ENCODE measurements at places on chromosomes 1 and 21.
A peak's percentile ranks its signal among the peaks of the same experiment; 100 is the strongest.

GRCh38 chr1:228988664-228989063, 253.4 kb downstream of the RHOU start:
- ATAC-seq, result no peak

DNA sequence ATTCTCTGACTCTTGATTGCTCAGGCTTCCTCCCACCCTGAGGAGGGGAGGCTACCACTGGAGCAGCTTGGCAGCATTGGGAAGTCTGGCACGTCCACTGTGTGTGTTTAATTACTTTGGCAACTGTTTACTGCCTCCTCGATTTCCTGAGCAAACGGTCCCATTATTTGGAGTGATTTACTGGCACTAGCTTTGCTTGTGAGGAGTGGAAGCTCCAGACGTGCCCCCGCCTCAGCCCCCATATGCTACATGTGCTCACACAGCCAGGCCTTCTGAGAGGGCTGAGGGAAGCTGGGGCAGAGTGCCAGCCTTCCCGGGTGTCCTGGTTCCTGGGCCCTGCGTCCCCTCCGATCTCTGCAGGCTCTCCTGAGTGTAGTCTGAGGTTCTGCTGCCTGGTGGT, 306.2 kb downstream of the PTPRU start:
- ATAC-seq, result no peak

GRCh38 chr1:169931795-169932231, 38.1 kb upstream of the SCYL3 start:
- no peak for ATAC-seq

DNA sequence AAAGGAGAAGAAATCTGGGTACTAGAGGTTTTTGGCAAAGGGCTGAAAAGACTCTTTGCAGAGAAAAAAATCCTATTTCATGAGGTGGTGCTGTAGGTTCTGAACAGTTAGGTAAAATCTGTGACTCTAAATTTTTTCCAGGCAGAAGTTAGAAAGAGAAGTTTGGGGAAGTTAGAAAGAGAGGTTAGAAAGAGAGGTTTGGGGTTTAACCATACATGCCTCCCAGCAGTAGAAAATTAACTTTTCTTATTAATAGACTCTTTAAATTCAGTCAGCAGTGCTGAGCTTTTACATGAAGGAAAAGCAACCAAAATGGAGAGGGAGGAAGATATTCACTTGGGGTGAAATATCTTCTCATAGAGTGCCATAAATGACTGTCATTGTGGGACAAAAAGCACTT, 12.2 kb downstream of the AMY1C start:
- no peak for ATAC-seq

GRCh38 chr1:18539171-18539570, 58.4 kb downstream of the KLHDC7A start:
- ATAC-seq, result no peak

DNA sequence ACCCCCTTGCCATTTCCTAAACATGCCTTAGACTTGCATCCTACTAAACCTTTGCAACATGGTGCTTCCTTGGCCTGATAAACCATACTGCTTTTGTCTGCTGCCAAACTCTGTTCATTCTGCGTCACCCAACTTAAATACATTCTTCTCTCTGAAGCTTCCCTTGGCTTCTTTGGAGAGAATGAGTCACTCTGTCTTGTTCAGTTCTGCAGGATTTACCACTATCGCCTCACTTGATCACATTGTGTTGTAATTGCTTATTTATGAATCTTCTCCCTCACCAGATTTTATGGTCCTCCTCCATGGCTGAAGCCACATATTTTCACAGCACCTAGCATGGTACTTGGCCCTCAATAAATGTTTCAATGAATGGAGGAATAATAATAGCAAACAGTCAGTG, 21.7 kb upstream of the TUT4 start:
- ATAC-seq, result no peak

DNA sequence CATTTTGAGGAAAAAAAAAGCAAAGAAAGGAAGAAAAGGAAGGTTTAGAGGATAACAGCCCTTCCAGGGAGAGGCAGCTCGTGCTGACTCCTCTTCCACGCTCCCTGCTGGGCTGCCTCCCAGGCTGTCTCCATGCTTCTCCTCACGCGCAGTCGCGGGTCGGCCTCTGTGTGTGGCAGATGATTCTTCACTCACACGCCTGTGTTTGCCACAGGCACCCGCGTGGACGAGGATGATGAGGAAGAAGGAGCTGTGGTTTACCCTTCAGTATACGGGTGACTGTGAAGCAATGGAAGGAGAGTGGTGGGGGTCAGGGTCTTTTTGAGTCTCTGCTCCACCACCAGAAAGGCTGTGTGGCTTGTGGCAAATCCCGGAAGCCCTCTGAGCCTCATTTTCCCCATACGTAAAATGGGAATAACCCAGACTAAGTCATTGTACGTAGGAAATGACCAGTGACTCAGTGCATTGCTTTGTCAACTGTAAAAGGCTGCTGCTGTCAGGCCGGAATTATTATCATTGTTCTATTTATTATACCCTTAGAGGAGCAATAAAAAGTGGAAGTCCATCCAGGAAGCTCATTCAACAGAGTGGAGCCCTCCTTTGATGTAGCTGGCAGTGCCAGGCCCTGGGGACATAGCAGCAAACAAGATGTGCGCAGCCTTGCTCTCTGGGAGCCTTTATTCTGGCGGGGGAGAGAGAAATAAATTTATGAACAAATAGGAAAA, 11.9 kb upstream of the SH2D2A start:
- peak; percentile 64 for ATAC-seq

GRCh38 chr1:7117399-7118281, 332.4 kb downstream of the CAMTA1 start:
- no peak for ATAC-seq

DNA sequence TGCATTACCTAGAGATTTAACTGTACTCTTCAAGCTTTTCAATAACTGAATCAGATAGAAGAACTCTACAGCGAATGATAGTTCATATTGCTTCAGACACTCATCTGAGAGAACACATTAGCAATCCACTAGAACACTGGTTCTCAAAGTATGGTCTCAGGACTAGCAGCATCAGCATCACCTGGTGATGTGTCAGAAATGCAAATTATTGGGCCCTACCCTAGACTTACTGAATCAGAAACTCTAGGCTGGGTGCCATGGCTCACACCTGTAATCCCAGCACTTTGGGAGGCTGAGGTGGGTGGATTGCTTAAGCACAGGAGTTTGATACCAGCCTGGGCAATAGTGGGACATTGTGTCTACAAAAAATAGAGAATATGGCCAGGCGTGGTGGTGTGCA, 24.9 kb upstream of the GLIS1 start:
- ATAC-seq, result peak; percentile 31

DNA sequence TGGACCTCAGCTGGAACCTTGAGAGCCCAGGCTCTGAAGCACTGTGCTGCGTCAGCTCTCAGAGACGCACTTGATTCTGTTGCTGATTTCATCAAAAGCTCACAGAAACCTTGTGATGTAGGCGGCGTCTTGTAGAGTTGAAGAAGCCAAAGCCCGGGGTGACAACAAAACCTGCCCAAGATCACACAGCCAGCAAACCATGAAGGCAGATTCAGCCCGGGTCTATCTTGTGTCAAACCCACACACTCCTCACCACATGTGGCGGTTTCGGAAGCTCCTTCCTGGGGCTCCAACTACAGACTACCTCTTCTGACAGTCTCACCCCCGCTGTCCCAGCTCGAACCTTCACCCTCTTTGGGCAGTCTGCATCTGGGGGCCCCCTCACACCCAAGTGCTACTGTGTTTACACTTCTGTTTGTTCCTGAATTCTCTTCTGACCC, 50.4 kb downstream of the TENT5C start:
- peak; percentile 68 for ATAC-seq

DNA sequence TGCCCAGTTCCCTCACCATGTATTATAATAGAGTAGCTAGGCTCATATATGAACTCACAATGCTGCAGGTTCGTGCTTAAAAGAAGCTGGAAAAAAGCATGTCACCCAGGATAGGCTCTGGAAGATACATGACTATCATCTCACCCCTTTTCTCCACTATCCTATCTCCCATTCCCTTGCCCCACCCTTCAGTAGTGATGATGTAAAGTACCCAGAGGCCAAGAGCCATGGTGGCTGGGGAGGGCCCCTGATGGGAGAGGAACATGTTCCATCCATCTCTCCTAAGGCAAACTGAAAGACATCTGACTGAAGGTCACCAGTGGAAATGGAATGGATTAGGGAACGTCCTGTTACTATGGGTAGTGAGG, 20.3 kb upstream of the RBBP5 start:
- ATAC-seq, result no peak

DNA sequence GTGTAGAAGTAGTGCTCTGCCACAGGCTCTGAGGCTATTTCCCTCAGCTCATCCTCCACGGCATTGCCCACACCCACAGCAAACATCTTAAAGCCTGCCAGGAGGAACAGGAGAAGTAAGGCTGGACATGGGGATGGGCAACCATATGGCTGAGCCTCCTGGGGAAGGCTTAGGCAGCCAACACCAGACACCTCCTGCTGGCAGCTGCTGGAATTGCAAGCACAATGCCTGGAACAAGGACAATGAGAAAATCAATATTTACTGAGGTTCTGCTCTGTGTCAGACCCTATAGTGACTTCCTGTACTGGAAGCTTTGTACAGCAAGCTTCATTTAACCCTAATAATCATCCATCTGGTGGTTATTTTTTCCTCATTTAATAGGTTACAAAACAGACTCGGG, 8.2 kb downstream of the MATN1 start:
- no peak for ATAC-seq

GRCh38 chr1:143643148-143643885, 328.5 kb downstream of the FAM72C start:
- no peak for ATAC-seq

DNA sequence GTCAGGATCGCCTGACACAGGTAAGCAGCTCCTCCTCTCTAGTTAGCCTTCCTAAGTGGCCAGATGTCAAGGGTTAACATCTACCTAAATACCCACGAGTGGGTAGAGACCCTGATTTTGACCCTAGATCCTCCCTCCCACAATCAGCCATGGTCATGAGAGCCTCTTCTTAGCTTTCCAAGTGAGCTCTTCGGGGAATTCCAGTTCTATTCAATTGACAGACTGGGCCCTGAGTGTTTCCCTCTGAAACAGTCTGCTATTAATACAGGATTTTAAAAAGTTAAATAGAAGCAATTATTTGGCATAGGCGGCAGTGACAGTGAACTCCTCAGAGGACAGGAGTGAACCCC, 28.1 kb downstream of the C2CD2 start:
- no peak for ATAC-seq

DNA sequence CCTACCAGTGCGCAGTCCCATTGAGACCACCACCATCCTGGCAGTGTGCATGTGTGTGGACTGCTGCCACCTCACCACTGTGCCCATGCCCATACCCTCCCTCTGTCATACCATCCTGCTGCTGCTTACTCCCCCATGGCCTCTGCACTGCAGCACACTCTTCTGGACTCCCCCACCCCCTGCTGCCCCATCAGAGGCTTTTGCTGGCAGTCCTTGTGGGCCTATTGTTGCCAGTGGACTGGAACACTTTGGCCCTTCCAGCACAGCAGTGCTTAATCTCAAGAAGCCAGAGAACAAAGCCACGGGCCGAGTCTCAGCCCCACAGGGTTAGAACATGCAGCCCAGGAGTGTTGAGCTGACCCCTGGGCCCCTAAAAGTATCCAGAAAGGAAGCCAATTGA, 41.9 kb upstream of the IVNS1ABP start:
- no peak for ATAC-seq

GRCh38 chr1:241417258-241417657, 60.3 kb upstream of the RGS7 start:
- no peak for ATAC-seq

DNA sequence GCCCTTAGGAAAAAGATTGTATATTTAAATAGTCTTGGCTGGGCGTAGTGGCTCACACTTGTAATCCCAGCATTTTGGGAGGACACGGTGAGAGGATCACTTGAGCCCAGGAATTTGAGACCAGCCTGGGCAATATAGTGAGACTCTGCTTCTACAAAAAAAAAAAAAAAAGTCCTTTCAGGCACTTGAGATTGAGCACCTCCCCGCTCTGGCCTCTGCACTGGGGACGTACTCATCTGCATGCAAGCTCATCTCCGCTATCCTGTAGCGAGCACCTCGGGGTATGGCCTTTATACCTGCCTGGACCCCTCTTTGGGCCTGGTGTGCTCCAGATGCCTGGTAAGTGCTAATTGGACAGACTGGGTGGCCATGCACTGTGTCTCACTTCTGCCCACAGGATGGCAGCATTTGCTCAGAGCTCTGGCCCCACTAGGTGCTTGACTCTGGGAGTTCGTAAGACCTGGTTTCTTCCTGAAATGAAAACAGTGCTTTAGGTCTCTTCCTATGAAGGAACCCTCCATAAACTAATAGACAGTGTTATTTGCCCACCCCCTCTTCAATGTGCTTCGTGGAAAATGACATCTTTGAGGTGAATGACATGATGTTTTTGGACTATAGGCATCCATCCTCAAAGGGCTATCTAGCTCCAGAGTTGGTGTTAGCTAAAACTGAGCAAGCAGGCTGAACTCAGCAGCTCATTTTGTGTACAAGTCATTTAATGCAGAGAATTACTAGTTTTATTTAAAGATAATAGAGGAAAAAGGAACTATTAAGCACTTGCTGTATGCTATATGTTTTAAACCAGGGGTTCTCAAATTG, 61.7 kb upstream of the ADAR start:
- peak; percentile 100 for ATAC-seq

GRCh38 chr1:29282924-29283803, 46.8 kb downstream of the PTPRU start:
- ATAC-seq, result peak; percentile 62

DNA sequence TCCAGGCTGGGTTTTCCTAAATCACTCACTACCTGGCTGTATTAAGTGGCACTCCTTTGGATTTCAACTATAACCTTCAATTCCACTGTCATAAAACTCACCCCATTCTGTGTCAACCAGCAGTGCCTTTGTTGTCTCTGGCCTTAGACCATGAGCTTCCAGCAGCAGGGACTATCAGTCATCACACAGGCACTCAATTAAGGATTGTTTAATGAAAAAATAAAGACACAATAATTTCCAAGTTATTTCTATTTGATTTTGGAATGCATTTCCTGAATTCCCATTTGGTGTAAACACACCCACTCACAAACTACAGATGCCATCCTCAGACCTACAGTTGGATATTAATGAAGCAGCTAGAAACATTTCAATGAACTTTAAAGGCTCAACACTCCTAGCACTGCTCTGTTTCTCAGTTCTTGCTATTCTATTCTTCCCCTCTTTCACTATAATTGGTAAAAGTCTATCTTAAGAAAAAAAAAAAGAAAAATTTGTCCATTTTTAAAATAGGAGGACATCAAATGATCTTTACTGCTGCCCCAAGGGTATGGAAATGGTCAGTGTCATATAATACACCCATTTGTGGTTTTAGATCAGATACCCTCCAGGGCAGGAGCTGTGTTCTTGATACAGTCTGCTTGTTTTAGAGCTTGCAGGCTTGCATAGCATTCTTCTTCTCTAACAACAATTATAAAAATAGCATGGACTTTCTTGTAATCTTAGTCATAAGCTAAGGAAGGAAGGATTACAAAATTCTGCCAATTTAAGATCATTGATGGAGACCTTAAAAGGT, 156.4 kb downstream of the PTGER3 start:
- ATAC-seq, result no peak

GRCh38 chr1:16095447-16095846, 22.0 kb upstream of the FAM131C start:
- no peak for ATAC-seq

DNA sequence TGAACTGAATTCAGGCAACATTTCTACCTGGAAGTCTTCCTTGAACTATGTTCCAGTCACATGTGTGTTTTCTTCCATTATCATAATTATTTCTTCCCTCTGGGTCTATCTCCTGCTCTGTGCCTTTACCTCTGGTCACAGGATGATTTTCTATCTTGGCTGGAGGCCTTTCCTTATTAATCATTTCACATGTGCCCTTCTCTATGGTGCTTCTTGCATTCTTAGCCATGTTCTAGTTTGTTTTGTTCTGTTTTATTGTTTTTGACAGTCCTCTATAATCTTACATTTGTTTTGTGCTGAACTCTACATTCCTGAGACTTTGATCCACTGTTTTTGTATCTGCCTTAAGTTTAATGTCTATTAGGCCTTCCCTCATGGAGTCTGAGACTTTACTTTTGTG, 51.0 kb downstream of the SGIP1 start:
- no peak for ATAC-seq

All from activated T-helper 17 cell treated with anti-CD3 and anti-CD28 coated beads, Interleukin-2, amount 50 U/mL, for 72 hours (primary cell).